ENCODE measurements at places on chromosomes 3 and 15.

DNA sequence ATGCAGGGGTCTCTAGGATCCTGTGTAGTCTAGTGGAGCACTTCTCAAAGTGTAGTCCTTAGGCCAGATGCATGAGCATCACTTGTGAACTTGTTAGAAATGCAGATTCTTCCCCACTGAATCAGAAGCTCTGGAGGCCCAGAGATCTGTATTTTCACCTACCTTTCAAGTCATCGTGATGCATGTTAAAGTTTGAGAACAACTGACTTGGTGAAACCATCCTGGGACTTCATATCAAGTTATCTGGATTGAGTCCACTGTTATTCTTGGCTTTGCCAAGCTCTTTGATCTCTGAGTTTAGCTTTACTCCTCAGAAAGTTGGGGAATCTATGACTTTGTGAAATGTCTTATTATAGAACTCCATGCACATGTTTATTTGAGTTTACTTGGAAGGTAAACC, 78.5 kb downstream of the ARNT2 start:
- no peak overlapping the region for H3K4me3 ChIP-seq
- DNase-seq: no peak
- no peaks in the 10 kb centered on the region for H3K4me1 ChIP-seq
- H3K36me3 ChIP-seq: no peaks in the 10 kb centered on the region

DNA sequence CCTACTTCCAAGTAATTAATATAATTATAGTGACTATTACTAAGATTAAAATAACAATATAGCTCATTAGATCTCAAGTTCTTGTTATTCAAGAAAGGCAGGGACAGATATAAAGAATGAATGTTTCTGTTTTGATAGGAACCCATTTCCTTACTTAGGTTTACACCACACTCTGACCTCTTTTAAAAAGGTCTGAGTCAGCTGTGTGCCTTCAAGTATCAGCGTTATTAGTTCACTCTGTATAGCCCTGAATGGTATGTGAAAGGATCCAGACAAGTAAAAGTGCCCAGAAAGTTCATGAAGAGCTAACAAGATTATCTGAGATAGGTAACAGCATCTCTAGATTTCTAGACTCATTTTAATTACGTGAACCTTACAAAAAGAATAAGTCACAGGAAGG, 28.9 kb downstream of the PDCD10 start:
- DNase-seq: no peak
- no peaks in the 10 kb centered on the region for H3K27me3 ChIP-seq
- H3K27ac ChIP-seq: no peak overlapping the region
- H3K36me3 ChIP-seq: peaks cover 25% of the 10 kb centered on the region

GRCh38 chr3:151199554-151200438, 3.2 kb downstream of the GPR171 start:
- no peak overlapping the region for H3K4me3 ChIP-seq
- no peak overlapping the region for H3K27ac ChIP-seq

GRCh38 chr3:165347526-165347925, 151.3 kb upstream of the SLITRK3 start:
- no peaks in the 10 kb centered on the region for H3K36me3 ChIP-seq
- no peak overlapping the region for H3K4me3 ChIP-seq
- no peak overlapping the region for H3K27ac ChIP-seq
- H3K27me3 ChIP-seq: no peaks in the 10 kb centered on the region
- DNase-seq: no peak
- H3K4me1 ChIP-seq: no peaks in the 10 kb centered on the region

- no peak overlapping the region for H3K4me3 ChIP-seq
- H3K27me3 ChIP-seq: no peaks in the 10 kb centered on the region
- H3K27ac ChIP-seq: peak overlapping the region; percentile 6
- H3K36me3 ChIP-seq: no peaks in the 10 kb centered on the region
- no peak for DNase-seq
- H3K4me1 ChIP-seq: peaks cover 33% of the 10 kb centered on the region
These were observed 221.7 kb upstream of the TLE3 start for GRCh38 chr15:70319466-70319865.

GRCh38 chr15:62369454-62369853, 204.4 kb upstream of the C2CD4B start:
- H3K27ac ChIP-seq: no peak overlapping the region
- H3K4me1 ChIP-seq: no peaks in the 10 kb centered on the region
- no peaks in the 10 kb centered on the region for H3K36me3 ChIP-seq
- no peak for DNase-seq
- no peak overlapping the region for H3K4me3 ChIP-seq

DNA sequence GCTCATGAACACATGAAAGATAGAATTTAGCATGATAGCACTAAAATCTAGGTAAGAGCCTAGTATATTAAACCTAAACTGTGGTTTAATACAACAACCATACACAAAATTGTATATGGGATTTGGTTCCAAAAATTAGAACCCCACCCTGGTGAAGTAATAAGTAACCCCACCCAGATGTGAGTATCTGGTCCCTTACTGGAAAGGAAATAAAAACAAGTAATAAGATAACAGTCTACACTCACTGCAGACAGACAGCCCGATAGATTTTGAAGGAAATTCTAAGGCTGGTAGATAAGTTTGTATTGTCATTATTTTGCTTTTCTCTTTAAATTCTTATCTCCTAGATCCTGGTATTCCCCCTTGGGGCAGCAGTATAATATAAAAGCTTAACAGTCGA, 184.9 kb downstream of the ZBTB20 start:
- DNase-seq: no peak
- H3K4me3 ChIP-seq: no peak overlapping the region
- no peaks in the 10 kb centered on the region for H3K4me1 ChIP-seq
- no peaks in the 10 kb centered on the region for H3K36me3 ChIP-seq

DNA sequence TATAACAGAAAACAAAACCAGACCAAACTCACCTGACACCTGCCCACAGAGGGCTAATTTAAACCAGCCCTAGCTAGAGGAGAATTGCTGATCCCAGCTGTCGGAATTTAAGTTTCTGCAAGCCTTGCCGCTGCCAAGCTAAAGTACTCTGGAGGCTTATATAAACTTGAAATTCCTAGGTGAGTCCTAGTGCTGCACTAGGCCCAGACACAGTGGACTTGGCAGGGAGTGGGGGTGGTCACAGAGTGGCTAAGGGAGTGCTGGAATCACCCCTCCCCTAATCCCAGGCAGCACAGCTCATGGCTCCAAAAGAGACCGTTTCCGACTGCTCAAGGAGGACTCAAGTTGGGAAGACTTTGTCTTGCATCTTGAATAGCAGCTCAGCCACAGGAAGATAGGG, 17.6 kb downstream of the TMCO5A start:
- H3K4me1 ChIP-seq: no peaks in the 10 kb centered on the region
- H3K27me3 ChIP-seq: no peaks in the 10 kb centered on the region
- no peak for DNase-seq

- DNase-seq: no peak
- no peak overlapping the region for H3K4me3 ChIP-seq
- H3K36me3 ChIP-seq: no peaks in the 10 kb centered on the region
- no peak overlapping the region for H3K27ac ChIP-seq
- no peaks in the 10 kb centered on the region for H3K4me1 ChIP-seq
- H3K27me3 ChIP-seq: no peaks in the 10 kb centered on the region
These were observed 28.3 kb upstream of the AP4E1 start for GRCh38 chr15:50880206-50880605.

GRCh38 chr3:194072691-194073279, 63.2 kb upstream of the HES1 start:
- H3K36me3 ChIP-seq: no peaks in the 10 kb centered on the region
- H3K27me3 ChIP-seq: no peaks in the 10 kb centered on the region
- no peak overlapping the region for H3K4me3 ChIP-seq
- DNase-seq: peak; percentile 81

GRCh38 chr15:88512078-88512477, 34.4 kb downstream of the DET1 start:
- no peak for DNase-seq
- H3K4me3 ChIP-seq: no peak overlapping the region
- H3K4me1 ChIP-seq: no peaks in the 10 kb centered on the region
- H3K27me3 ChIP-seq: no peaks in the 10 kb centered on the region

DNA sequence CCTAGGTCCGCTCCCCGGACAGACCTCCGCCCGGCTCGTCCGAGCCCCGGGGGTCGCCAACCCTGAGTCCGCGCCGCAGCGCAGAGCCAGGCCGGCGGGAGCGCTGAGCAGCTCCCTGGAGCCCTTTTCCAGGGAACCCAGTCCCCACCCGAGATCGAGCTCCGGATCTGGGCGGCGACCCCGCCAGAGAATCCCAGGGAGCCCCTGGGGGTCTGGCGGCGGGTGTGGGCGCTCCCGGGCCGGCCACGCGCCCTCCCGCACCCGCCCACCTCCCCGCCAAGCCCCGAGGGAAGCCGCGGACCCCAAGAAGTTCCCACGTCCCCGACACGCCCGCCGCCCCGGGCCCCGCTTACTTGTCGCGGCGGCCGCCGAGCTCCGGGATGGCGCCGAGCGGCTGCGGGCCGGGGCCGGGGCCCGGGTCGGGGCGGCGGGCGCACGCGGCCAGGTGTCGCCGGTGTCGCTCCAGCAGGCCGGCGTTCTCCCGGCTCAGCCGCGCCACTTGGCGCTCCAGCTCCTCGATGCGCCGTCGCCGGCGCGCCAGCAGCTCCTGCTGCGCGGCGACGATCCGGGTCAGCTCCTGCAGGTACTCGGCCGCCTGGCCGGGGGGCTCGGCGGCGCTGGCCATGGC, 137.7 kb downstream of the NUP210 start:
- H3K4me1 ChIP-seq: no peaks in the 10 kb centered on the region
- H3K36me3 ChIP-seq: no peaks in the 10 kb centered on the region
- no peak overlapping the region for H3K4me3 ChIP-seq
- peaks cover 76% of the 10 kb centered on the region for H3K27me3 ChIP-seq
- no peak for DNase-seq

GRCh38 chr3:183312433-183312832, 59.4 kb downstream of the B3GNT5 start:
- no peak for DNase-seq
- no peak overlapping the region for H3K27ac ChIP-seq
- H3K4me1 ChIP-seq: peaks cover 32% of the 10 kb centered on the region
- H3K4me3 ChIP-seq: no peak overlapping the region
- H3K27me3 ChIP-seq: no peaks in the 10 kb centered on the region

GRCh38 chr15:88695101-88695500, 56.3 kb downstream of the ISG20 start:
- no peak overlapping the region for H3K4me3 ChIP-seq
- H3K27ac ChIP-seq: no peak overlapping the region
- H3K36me3 ChIP-seq: no peaks in the 10 kb centered on the region
- no peaks in the 10 kb centered on the region for H3K27me3 ChIP-seq
- no peaks in the 10 kb centered on the region for H3K4me1 ChIP-seq

DNA sequence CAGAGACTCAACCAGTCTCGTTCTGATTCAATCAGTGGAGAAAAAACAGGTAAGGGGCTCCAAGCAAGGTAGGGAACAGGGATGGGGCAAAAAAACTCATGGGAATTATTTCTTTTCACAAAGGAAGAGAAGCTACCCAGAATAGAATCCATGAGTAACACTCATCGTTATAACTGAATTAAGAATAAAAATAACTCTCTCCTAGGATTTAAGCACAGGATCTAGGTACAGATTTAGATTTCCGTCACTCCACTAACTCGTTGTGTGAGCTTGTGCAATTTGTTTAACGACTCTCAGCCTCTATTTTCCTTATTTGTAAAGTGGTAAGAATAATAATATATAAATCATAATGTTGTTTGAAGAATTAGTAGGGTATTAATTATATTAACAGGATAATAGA, 68.6 kb downstream of the ADAMTS9 start:
- DNase-seq: no peak
- H3K4me1 ChIP-seq: no peaks in the 10 kb centered on the region
- H3K27me3 ChIP-seq: no peaks in the 10 kb centered on the region
- H3K27ac ChIP-seq: no peak overlapping the region
- H3K36me3 ChIP-seq: peaks cover 3% of the 10 kb centered on the region
- no peak overlapping the region for H3K4me3 ChIP-seq

- H3K4me1 ChIP-seq: no peaks in the 10 kb centered on the region
- H3K36me3 ChIP-seq: no peaks in the 10 kb centered on the region
- no peak overlapping the region for H3K4me3 ChIP-seq
These were observed 209.5 kb downstream of the SOX2 start for GRCh38 chr3:181921220-181921619.

DNA sequence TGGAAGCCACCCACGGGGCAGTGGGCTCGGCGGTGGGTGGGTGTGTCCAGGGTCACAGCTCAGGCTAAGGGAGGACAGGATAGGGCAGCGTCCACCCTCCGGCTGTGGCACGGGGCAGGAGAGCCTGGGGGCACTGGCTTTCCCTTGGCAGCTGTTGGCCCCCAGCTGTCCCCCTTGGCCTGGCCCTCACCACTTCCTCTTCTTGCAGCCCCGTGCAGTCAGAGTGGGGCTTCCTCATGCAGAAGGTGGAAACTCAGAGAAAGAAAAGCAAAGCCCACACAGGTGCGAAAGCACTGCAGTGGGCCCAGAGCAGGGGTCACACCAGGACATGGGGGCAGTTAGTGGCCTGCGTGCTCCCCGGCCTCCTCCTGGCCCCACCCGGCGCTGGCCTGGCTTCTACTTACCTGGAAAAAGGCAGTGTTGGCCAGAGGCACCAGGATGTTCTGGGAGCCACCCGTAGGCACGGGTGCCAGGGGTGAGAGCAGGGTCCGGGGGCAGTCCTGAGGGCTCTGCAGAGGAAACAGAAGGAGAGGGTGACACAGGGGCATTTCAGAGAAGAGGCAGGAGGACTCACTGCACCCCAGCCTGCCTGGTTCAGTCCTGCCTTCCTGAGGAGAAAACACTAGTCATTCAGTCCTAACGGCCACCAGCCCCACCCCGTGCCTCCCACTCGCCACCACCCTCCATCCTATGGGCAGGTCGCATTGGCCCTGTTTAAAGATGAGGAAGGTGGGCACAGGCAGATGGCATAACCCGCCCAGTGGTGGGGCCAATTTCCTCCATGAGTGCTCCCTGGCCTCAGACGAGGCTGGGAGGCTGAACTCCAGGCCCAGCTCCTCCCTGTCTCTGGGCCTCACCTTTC, 28.3 kb downstream of the PLXND1 start:
- H3K27ac ChIP-seq: no peak overlapping the region
- no peak for DNase-seq
- H3K4me1 ChIP-seq: peaks cover 4% of the 10 kb centered on the region
- no peaks in the 10 kb centered on the region for H3K36me3 ChIP-seq
- H3K27me3 ChIP-seq: no peaks in the 10 kb centered on the region

DNA sequence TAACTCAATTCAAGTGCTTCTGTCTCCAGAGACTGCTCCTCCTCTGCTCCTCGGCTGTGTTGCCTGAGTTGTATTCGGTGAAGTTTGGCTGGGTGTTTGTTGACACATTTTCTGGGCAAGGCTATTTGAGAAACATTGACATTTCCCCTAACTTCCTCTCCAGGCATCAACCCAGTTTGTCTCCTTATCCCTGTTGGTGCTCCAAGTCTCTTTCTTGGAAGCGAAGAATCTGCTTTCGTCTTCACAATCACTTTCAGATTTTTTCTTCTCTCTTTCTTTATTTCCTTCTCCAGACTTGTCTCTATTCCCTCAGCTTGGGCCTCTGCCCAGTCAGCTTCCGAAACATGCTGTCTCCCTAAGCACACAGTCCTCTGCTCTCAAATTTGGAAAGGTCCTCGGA, 84.7 kb downstream of the ETV5 start:
- no peak for DNase-seq
- peaks cover 12% of the 10 kb centered on the region for H3K27me3 ChIP-seq
- no peaks in the 10 kb centered on the region for H3K4me1 ChIP-seq
- no peaks in the 10 kb centered on the region for H3K36me3 ChIP-seq

DNA sequence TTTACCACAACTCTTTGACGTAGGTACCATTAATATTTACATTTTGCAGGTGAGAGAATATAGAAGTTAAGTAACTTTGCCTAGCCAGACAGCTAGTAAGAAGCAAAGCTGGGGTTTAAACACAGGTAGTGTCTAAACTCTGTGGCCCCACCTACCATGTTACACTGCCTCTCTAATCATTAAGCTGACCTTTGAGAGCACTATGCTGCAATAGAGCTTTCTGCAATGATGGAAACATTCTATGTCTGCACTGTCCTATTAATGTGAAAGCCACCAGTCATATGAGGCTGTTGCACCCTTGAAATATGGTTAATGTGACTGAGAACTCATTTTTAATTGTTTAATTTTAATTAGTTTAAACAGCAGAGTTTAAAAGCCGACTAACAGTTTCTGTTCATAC, 6.3 kb upstream of the RARB start:
- no peaks in the 10 kb centered on the region for H3K36me3 ChIP-seq
- DNase-seq: peak; percentile 92
- H3K4me3 ChIP-seq: no peak overlapping the region
- peaks cover 26% of the 10 kb centered on the region for H3K4me1 ChIP-seq

Measured in large intestine (tissue), 12 donors.